ENCODE measurements at places on chromosomes 16 and 17.

- no peaks in the 10 kb centered on the region for H3K36me3 ChIP-seq
- H3K4me1 ChIP-seq: no peaks in the 10 kb centered on the region
- H3K27ac ChIP-seq: no peak overlapping the region
- no peaks in the 10 kb centered on the region for H3K27me3 ChIP-seq
Observed at GRCh38 chr16:69534720-69535119, 31.0 kb upstream of the NFAT5 start.

DNA sequence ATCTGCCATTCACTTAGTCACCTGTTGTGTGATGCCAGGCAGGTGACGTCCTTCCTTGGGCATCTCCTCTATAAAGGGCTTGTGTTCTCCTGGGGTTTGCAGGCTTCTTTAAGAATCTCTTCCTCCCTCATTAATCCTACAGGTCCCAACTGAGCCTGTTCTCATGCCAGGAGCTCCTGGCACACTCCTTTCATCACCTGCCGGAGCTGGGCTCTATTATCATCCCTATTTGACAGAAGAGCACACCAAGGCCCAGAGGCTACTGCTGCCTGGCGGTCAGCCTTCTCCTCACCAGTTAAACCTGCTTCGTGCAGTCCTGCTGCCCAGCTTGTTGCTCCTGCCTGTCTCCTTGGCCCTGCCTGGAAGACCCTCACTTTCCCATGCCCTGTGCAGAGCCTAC is 51.2 kb downstream of the RAI1 start:
- H3K27me3 ChIP-seq: no peaks in the 10 kb centered on the region
- peak overlapping the region; percentile 43 for H3K27ac ChIP-seq
- no peak for DNase-seq
- no peak overlapping the region for H3K4me3 ChIP-seq
- peaks cover 1% of the 10 kb centered on the region for H3K36me3 ChIP-seq

GRCh38 chr16:14043278-14043677 is 27.8 kb upstream of the MRTFB start:
- DNase-seq: no peak
- H3K27ac ChIP-seq: peak overlapping the region; percentile 20
- no peaks in the 10 kb centered on the region for H3K4me1 ChIP-seq
- H3K4me3 ChIP-seq: no peak overlapping the region
- no peaks in the 10 kb centered on the region for H3K27me3 ChIP-seq
- H3K36me3 ChIP-seq: no peaks in the 10 kb centered on the region

- H3K27me3 ChIP-seq: no peaks in the 10 kb centered on the region
- no peaks in the 10 kb centered on the region for H3K36me3 ChIP-seq
- H3K4me3 ChIP-seq: no peak overlapping the region
- peaks cover 9% of the 10 kb centered on the region for H3K4me1 ChIP-seq
Observed at GRCh38 chr16:55469821-55470532, 9.0 kb upstream of the MMP2 start.

- H3K4me3 ChIP-seq: no peak overlapping the region
- H3K27me3 ChIP-seq: no peaks in the 10 kb centered on the region
- peak; percentile 15 for DNase-seq
- no peaks in the 10 kb centered on the region for H3K36me3 ChIP-seq
Observed at GRCh38 chr17:81332118-81332834, 37.2 kb upstream of the SLC38A10 start.

- no peaks in the 10 kb centered on the region for H3K4me1 ChIP-seq
- peaks cover 6% of the 10 kb centered on the region for H3K36me3 ChIP-seq
- no peak for DNase-seq
- H3K27me3 ChIP-seq: no peaks in the 10 kb centered on the region
Observed at GRCh38 chr17:60989379-60989778, 311.7 kb downstream of the BCAS3 start.

GRCh38 chr17:39703913-39704312 is 4.0 kb downstream of the ERBB2 start:
- peaks cover 77% of the 10 kb centered on the region for H3K4me1 ChIP-seq
- H3K36me3 ChIP-seq: peaks cover 14% of the 10 kb centered on the region
- no peak overlapping the region for H3K4me3 ChIP-seq

DNA sequence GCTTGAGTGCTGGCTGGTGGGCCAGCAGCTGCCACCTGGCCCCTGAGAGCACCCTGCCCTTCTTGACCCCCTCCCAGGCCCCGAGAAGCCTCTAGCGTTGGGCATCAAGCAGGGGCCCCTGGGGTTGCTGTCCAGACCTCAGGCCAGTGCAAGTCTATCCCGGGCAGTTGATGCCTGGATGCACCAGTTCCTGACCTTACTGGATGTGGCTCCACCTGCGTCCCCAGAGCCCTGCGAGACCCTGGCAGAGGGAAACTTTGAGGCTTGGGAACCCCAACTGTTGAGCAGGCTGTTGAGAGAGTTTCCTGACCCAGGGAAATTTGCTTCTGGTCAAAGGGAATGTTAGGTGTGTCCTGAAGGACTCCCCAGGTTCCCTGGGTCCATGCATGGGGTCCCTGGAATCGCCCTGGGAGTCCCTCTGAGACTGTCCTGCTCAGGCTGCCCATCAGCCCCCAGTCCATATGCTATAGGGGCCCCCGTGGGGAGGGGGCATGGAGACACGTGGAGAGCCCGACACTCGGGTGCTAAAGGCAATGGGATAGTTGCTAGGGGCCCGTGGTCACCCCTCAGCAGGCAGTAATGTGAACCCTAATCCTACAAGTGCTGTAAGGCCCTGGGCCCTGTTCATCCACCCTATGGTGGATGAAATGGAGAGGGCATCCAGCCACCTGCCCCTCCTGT is 46.4 kb downstream of the RAB11FIP4 start:
- H3K4me3 ChIP-seq: no peak overlapping the region
- H3K4me1 ChIP-seq: peaks cover 14% of the 10 kb centered on the region
- DNase-seq: no peak
- H3K27ac ChIP-seq: no peak overlapping the region
- no peaks in the 10 kb centered on the region for H3K36me3 ChIP-seq

GRCh38 chr17:36591434-36592315 is at the start of gene DHRS11:
Gene DHRS11, plus strand, starts transcription at chr17:36591879. Its CDS starts 131 bp downstream, at chr17:36592010.
- peak; percentile 93 for DNase-seq
- no peaks in the 10 kb centered on the region for H3K27me3 ChIP-seq
- peak within 1 kb of the TSS; percentile 71 for H3K27ac ChIP-seq
- H3K36me3 ChIP-seq: peaks cover 36% of the 10 kb centered on the region

DNA sequence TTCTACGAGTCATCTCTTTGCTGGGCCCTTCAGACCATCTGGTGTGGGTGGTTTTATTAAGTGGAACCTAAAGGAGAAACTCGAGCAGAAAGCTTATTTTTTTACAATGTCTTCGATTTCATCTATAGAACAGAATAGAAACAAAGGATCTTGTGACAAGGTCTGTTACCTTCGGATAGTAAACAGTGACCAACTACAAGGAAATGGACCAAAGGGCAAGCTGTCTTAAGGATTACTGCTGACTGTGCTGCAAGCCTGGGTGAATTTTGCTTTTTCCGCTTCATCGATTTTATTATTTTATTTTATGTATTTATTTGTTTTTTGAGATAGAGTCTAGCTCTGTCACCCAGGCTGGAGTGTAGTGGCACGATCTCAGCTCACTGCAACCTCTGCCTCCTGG is 348.9 kb upstream of the ERCC4 start:
- H3K4me3 ChIP-seq: no peak overlapping the region
- no peak for DNase-seq

GRCh38 chr17:44363613-44364159 is at the start of gene FAM171A2:
Gene FAM171A2, minus strand, starts transcription at chr17:44363853. Its CDS starts 139 bp downstream, at chr17:44363714.
- peaks cover 63% of the 10 kb centered on the region for H3K27me3 ChIP-seq
- H3K27ac ChIP-seq: peak within 1 kb of the TSS; percentile 77
- H3K4me3 ChIP-seq: peak within 1 kb of the TSS; percentile 62

DNA sequence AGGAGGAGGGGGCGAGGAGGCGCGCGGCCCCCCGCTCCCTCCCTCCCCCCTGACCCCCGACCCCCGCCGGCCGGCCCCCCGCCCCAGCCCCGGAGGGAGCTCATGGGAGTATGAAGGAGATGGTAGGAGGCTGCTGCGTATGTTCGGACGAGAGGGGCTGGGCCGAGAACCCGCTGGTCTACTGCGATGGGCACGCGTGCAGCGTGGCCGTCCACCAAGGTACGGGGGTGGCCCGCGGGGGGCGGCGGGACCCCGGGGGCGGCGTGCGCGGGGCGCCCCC is 390 bp downstream of the MLLT6 start:
- H3K4me1 ChIP-seq: peaks cover 77% of the 10 kb centered on the region
- H3K4me3 ChIP-seq: peak overlapping the region; percentile 93

DNA sequence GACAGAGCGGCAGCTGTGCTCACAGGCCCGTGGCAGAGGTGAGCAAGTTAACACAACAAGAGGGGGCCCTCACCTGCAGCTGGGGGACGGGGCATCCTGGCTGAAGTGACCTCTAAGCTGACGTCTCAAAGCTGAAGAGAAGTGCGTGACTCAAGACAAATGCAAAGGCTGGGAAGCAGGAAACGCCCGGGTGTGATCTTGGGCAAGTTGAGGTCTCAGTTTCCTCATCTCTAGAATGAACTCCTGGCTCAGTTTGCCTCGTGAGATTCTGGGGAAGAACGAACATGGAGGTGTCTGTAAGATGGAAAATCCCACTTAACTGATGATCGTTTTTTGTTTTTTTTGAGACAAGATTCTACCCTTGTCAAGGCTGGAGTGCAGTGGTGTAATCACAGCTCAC is 40.1 kb upstream of the C1QL1 start:
- DNase-seq: no peak
- H3K27ac ChIP-seq: no peak overlapping the region
- no peaks in the 10 kb centered on the region for H3K36me3 ChIP-seq
- no peaks in the 10 kb centered on the region for H3K4me1 ChIP-seq
- no peak overlapping the region for H3K4me3 ChIP-seq

- H3K36me3 ChIP-seq: no peaks in the 10 kb centered on the region
- DNase-seq: peak; percentile 39
- peaks cover 38% of the 10 kb centered on the region for H3K4me1 ChIP-seq
- peak overlapping the region; percentile 91 for H3K4me3 ChIP-seq
- no peaks in the 10 kb centered on the region for H3K27me3 ChIP-seq
- H3K27ac ChIP-seq: peak overlapping the region; percentile 89
Observed at GRCh38 chr17:28811651-28812090, 30.9 kb downstream of the FAM222B start.
